Cortex of kidney (tissue), 1 donor: ENCODE measurements at places on chromosomes 5 and 9.

DNA sequence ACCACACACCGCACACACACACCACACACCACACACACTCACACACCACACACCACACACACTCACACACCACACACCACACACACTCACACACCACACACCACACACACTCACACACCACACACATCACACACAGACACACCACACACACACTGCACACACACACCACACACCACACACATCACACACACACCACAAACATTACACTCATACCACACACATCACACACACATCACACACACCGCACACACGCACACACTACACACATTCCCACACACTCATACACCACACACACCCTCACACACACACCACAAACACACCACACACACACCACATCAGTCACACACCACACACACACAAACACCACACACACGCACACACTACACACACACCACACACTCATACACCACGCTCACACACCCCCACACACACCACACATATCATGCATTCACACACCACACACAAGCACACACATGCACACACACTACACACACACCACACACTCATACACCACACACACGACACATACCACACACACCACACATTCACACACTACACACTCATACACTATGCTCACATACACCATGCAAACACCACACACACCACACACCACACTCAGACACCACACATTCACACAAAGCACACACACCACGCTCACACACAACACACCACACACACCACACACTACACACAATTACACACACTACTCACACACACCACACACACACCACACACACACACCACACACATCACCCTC, 1.1 kb upstream of the UBE2QL1 start:
- DNase-seq: no peak

DNA sequence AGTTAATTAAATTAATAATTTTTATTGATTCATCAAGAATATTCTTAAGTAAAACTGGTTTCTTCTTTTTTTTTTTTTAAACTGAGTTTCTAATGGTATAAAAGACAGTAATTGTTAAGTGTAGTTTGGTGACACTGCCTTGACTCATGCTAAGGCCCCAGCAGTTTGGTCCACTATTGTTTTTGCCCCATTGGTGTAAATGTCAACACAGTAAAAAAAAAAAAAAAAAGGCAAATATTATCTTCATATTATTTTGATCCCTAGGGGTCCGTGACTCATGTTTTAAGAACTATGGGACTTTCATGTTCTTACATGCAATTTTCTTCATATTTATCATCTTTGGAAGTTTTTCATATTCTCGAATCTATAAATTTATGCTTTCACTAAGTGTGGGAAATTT, 29.2 kb upstream of the JAK2 start:
- no peak for DNase-seq

- no peak for DNase-seq
Measured at GRCh38 chr9:81431641-81432040, 257.7 kb downstream of the TLE1 start.

GRCh38 chr5:127076315-127077129, 3.2 kb upstream of the C5orf63 start:
- no peak for DNase-seq

DNA sequence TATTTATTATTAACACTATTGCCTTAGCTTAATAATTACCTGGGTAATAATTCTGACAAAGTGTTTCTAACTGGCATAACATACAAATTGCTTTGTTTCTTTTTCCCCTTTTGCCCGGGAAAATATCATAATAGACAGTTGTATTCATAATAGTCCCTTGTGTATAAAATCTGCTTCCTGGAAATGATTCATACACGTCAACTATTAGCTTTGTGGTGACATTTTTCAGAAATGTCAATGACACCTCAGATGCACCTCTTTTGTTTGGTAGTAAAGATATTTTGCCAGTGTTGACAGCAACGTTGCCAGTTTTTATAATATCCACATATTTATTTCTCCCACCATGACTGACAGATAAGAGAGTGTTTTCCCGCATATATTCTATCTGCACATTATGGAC, 73.0 kb downstream of the RASEF start:
- no peak for DNase-seq

DNA sequence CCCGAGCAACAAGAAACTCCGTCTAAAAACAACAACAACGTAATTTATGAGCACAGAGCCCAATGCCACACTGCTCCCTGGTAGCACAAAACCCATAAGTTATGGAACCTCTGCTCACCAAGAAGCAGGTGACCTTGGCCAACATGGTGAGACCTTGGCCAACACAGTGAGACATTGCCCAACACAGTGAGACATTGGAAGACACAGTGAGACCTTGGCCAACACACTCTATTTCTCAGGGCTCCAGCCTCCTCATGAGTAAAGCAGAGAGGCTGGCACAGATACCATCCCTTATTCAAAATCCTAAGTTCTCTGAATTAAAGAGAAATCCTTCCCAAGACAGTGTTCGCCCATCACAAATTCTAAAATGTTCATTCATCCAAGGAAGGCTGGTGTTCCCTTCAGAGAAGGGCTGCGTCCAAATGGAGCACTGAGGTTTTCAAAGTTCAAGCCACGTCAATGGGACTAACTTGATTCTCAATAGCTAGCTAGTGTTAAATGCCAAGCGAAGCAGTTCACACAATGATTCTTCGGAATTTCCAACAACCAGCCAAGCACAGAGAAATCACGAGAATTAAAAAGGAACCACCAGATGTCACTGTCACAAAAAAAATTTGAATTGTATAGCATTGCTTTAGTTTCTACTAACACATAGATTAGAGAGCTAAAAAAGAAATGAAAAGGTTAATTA, 29.5 kb downstream of the TTC39B start:
- no peak for DNase-seq

GRCh38 chr5:143146161-143146560, 257.3 kb downstream of the NR3C1 start:
- DNase-seq: no peak
